ENCODE measurements at places on chromosomes 1 and 21.

DNA sequence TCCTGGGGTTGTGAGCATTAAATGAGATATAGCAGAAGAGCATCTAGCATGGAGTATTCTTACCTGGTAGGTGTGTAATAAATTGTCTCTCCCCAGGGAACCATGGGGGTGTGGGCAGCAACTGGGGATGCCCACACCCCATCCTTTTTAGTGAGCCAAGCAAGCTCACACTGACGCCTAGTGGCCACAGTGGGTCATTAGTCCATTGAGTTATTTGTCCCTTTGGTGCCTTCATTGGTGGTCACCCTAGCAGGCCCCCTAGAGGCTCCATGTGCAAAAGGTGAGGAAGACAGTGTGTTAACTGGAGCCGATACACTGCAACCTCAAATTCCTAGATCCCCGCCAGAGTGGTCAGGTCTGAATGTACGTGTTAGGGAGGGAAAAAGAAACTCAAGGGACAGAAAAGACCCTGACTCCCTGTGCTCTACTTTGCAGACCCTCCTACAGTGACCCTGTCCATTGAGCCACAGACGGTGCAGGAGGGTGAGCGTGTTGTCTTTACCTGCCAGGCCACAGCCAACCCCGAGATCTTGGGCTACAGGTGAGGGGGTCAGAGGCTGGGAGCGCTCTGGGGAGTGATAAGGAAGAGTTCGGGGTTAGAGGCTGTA lies 93.3 kb upstream of the CD1D start:
- peak; percentile 16 for DNase-seq

GRCh38 chr1:24294716-24295371 lies 24.3 kb upstream of the GRHL3 start:
- DNase-seq = no peak

- DNase-seq = no peak
These were observed 16.6 kb downstream of the AK4 start for GRCh38 chr1:65164633-65165032.

DNA sequence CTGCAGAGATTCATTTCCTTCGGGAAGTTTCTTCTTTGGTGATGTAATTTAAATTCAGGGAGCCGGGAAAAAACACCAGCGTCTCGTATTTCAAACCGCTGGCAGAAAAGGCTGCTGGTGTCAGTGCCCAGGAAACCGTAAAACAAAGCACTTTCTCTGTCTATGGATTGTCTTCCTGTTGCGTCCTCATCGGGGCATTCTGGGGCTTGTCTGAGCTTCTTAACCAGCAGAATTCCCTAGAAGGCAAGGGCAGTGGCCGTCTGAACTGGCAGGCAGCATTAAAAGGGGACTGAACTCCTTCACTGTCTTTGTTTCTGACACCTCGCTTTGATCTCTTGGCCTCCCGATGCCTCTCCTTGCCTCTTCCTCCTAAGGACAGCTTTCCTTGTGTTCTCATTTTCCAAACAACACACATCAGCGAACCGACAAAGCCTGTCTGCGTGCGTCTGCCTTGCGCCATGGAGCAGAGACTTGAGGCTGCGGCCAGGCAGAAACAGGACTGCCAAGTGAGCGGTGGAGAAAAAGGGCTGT lies 391.6 kb upstream of the VAMP3 start:
- DNase-seq = no peak

- DNase-seq = no peak
These were observed 41.2 kb downstream of the NME7 start for GRCh38 chr1:169326261-169326955.
